ENCODE measurements at places on chromosomes 5 and 9. TPM values are rescaled to one million over a fixed set of nuclear protein-coding genes. Genes with fewer than 3 reads are reported as not detected.
A peak's percentile ranks its signal among the peaks of the same experiment; 100 is the strongest.

C9orf153 gene
- total RNA-seq, result 0.27 TPM

TAS2R1 gene
- not detected for total RNA-seq

MLANA gene
- not detected for total RNA-seq

NTRK2 gene
- total RNA-seq, result 0.38 TPM

FOXD4L3 gene
- total RNA-seq, result not detected

SPINK4 gene
- total RNA-seq, result not detected

PROB1 gene
- 6.7 TPM for total RNA-seq

DNA sequence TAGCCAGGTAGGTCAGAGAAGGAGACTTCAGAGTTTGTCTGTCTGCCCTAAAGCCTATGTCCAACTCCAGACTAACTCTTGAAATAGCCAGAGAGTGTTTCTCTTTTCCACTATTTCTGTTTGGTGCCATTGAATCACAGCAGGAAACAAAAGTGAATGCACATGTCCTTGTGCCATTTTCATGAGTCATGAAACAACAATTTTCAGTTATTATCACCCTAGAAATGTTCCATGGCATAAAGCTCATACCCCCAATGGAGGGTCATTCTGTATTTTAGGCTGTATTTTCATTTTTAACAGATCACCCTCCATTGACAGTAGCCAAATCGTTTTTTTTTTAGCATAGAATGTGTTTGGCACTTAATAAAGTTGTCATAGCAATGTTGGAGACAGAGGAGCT is 124.7 kb downstream of the PAPPA start:
- no peak overlapping the region for H3K27ac ChIP-seq
- no peak for DNase-seq
- H3K4me1 ChIP-seq, result no peaks in the 10 kb centered on the region
- no peak overlapping the region for H3K4me3 ChIP-seq

GRCh38 chr5:90345684-90346083 is 63.9 kb downstream of the CETN3 start:
- no peaks in the 10 kb centered on the region for H3K27me3 ChIP-seq
- no peak overlapping the region for H3K4me3 ChIP-seq
- no peaks in the 10 kb centered on the region for H3K4me1 ChIP-seq
- H3K27ac ChIP-seq, result no peak overlapping the region

DNA sequence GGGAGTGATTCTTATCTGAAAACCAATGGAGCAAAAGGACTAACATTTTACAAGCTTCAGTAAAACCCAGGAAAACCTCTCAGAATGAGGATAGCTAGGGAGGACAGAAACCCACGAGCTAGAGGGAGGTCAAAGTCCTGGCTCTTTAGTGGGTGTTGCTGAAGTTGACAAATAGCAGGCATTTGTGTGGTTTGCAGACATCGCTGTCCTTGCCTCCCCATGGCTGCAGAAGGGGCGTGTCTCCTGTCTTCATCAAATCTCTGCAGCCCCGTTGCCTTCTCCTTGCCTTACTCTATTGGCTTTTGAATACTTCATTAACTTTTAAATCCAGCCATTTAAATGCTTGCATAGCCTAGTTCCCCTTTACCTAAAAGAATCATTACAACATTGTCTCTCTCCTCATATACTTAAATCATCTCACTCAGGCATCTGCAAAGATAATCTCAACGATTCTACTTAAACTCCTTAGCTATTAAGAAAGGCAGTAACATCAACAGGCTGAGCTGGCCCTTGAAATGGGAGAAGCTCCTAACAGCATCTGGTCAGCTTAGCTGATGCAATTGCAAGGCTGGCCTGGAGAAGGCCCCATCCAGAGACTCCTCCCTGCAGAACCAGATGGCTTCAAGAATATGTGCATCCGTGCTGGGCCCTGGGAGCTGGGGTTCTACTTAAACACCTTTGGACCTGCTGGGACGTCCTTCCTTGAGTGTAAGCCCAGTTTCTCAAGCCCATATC is 152.8 kb upstream of the TAS2R1 start:
- no peak overlapping the region for H3K4me3 ChIP-seq
- no peaks in the 10 kb centered on the region for H3K4me1 ChIP-seq
- H3K36me3 ChIP-seq, result no peaks in the 10 kb centered on the region
- DNase-seq, result no peak
- H3K27ac ChIP-seq, result no peak overlapping the region

DNA sequence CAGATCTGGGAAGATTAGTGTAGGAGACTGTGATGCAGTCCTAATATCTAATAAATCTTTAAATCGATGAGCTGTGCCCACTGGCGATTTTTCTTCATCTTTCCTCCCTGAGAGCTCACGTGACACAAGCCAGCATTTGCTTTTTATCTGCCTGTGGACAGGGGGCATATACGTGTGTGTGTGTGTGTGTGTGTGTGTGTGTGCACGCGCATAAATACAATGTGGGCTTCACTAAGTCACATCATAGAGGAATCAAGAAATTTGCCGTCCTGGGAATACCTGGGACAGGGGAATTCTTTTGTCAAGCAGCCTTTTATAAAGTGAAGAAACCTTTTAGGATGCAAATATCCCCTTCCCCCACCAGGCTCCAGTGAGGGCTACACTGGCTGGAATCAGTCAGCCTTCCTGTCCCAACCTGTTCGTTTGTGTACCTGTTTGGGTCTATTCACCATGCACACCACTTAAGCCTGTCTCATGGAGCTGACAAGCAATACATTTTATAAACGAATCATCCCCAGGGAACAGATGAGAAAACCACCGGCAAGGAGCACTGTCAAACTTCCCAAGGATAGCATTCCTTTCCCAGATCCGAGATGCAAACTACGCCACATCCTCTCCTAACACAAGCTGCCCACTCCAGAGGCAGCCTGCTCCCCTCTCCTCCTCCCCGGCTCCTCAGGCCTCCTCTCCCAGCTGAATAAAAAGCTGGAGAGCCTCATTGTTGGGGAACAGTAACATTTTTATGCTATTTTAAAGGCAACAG is 2.7 kb downstream of the EPB41L4B start:
- no peaks in the 10 kb centered on the region for H3K36me3 ChIP-seq
- DNase-seq, result no peak
- no peak overlapping the region for H3K27ac ChIP-seq
- peaks cover 4% of the 10 kb centered on the region for H3K4me1 ChIP-seq
- no peak overlapping the region for H3K4me3 ChIP-seq
- H3K27me3 ChIP-seq, result peaks cover 13% of the 10 kb centered on the region

GRCh38 chr9:16619914-16620520 is 250.5 kb downstream of the BNC2 start:
- H3K27me3 ChIP-seq, result no peaks in the 10 kb centered on the region
- no peak for DNase-seq
- no peaks in the 10 kb centered on the region for H3K4me1 ChIP-seq
- no peak overlapping the region for H3K27ac ChIP-seq
- H3K36me3 ChIP-seq, result no peaks in the 10 kb centered on the region
- no peak overlapping the region for H3K4me3 ChIP-seq

- H3K36me3 ChIP-seq, result no peaks in the 10 kb centered on the region
- no peak overlapping the region for H3K27ac ChIP-seq
- H3K4me3 ChIP-seq, result no peak overlapping the region
- no peak for DNase-seq
Measured at GRCh38 chr5:132808448-132808847, 4.7 kb upstream of the SOWAHA start.

GRCh38 chr5:96072791-96073165 is 111.1 kb upstream of the ELL2 start:
- no peaks in the 10 kb centered on the region for H3K4me1 ChIP-seq
- H3K27me3 ChIP-seq, result no peaks in the 10 kb centered on the region
- H3K4me3 ChIP-seq, result no peak overlapping the region

GRCh38 chr9:124202447-124202971 is 55.2 kb upstream of the NEK6 start:
- H3K36me3 ChIP-seq, result no peaks in the 10 kb centered on the region
- no peaks in the 10 kb centered on the region for H3K27me3 ChIP-seq
- DNase-seq, result peak; percentile 33
- peaks cover 14% of the 10 kb centered on the region for H3K4me1 ChIP-seq

DNA sequence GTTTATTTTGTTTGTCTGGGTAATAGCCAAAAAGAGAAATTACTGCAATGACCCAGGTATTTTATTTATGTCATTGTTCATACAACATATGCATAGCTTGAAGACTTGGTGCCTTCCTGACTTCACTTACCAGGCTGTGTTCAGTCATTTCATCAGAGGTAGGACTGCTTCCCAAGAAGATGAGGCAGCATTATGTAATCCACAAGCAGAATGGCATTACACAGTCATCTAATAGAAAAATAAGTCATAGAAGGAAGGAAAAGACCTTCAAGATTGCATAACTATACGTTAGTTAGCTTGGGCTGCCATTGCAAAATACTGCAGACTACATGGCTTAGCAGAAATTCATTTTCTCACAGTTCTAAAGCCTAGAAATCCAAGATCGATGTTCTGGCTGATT is 167.5 kb downstream of the NMUR2 start:
- H3K36me3 ChIP-seq, result no peaks in the 10 kb centered on the region
- H3K27ac ChIP-seq, result no peak overlapping the region
- no peaks in the 10 kb centered on the region for H3K4me1 ChIP-seq
- no peaks in the 10 kb centered on the region for H3K27me3 ChIP-seq

DNA sequence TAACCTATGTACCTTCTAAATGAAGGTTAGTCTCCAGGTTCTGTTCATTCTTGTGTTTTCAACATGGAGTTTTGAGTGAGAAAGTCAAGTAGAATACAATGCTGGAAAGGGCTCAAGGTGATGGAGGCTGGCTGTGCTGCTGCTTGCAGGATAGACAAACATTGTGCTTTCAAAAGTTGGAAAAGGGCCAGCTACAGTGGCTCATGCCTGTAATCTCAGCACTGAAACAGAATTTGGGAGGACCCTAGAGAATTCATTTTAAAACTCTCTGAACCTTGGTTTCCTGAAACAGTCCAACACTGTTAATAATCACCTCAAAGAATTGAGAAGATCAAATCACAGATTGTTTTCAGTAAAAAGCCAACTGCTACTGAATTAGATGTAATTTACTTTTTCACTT is 15.4 kb upstream of the IARS1 start:
- peaks cover 4% of the 10 kb centered on the region for H3K4me1 ChIP-seq
- no peak overlapping the region for H3K4me3 ChIP-seq
- peaks cover 52% of the 10 kb centered on the region for H3K36me3 ChIP-seq
- H3K27me3 ChIP-seq, result no peaks in the 10 kb centered on the region
- no peak overlapping the region for H3K27ac ChIP-seq

- H3K4me3 ChIP-seq, result no peak overlapping the region
- no peak overlapping the region for H3K27ac ChIP-seq
- no peaks in the 10 kb centered on the region for H3K36me3 ChIP-seq
- H3K4me1 ChIP-seq, result no peaks in the 10 kb centered on the region
- H3K27me3 ChIP-seq, result no peaks in the 10 kb centered on the region
- DNase-seq, result no peak
Measured at GRCh38 chr5:107074996-107075395, 595.7 kb downstream of the EFNA5 start.

DNA sequence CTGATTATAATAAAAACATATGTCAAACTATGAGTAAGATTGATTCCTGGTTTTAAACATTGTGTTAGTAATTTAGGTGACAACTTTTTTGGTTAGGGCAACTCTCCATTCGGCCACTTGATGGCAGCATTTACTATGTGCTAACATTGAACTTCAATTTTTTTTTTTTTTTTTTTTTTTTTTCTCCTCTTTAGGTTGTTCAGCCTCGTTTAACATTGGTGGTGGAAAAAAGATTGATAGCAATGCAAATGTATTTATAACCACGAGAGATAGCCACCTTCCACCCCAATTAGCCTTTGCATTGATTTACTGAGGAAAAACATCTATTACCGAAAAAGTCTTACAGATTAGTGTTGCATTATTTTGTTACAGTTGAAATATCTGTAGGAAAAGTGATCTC is 159.1 kb downstream of the CSNK1G3 start:
- peak; percentile 7 for DNase-seq
- H3K27me3 ChIP-seq, result no peaks in the 10 kb centered on the region
- no peaks in the 10 kb centered on the region for H3K36me3 ChIP-seq
- no peaks in the 10 kb centered on the region for H3K4me1 ChIP-seq
- no peak overlapping the region for H3K4me3 ChIP-seq

DNA sequence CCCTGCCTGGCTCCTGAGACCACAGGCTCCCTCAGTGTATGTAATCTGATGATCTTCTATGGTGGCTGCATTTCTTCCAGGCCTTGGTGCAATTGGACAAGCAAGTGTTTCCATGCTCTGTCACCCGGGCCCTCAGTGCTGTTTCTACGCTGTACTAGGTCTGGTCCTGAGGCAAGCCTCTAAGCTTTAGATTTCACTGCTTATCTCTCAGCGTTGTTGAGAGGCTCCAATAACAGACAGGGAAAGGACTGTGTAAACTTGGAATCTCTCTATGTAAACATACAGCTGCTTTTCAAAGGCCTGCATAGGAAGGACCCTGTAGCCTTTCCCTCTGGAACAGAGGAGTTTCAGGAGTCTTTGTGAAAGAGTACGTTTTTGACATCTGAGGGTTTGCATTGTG is 38.6 kb upstream of the NFIB start:
- no peak overlapping the region for H3K4me3 ChIP-seq
- H3K27ac ChIP-seq, result no peak overlapping the region
- no peak for DNase-seq
- no peaks in the 10 kb centered on the region for H3K4me1 ChIP-seq
- H3K27me3 ChIP-seq, result peaks cover 4% of the 10 kb centered on the region
- no peaks in the 10 kb centered on the region for H3K36me3 ChIP-seq

GRCh38 chr5:92969781-92970237 is 611.2 kb downstream of the NR2F1-AS1 start:
- H3K4me1 ChIP-seq, result no peaks in the 10 kb centered on the region
- H3K27ac ChIP-seq, result no peak overlapping the region
- no peak for DNase-seq
- no peaks in the 10 kb centered on the region for H3K36me3 ChIP-seq

GRCh38 chr9:106708475-106709146 is 154.4 kb upstream of the ZNF462 start:
- DNase-seq, result no peak
- no peak overlapping the region for H3K4me3 ChIP-seq
- no peaks in the 10 kb centered on the region for H3K36me3 ChIP-seq

GRCh38 chr5:168875832-168876231 is 296.7 kb upstream of the PANK3 start:
- H3K36me3 ChIP-seq, result no peaks in the 10 kb centered on the region
- H3K27me3 ChIP-seq, result no peaks in the 10 kb centered on the region
- no peak for DNase-seq
- H3K27ac ChIP-seq, result no peak overlapping the region
- no peaks in the 10 kb centered on the region for H3K4me1 ChIP-seq
- no peak overlapping the region for H3K4me3 ChIP-seq

DNA sequence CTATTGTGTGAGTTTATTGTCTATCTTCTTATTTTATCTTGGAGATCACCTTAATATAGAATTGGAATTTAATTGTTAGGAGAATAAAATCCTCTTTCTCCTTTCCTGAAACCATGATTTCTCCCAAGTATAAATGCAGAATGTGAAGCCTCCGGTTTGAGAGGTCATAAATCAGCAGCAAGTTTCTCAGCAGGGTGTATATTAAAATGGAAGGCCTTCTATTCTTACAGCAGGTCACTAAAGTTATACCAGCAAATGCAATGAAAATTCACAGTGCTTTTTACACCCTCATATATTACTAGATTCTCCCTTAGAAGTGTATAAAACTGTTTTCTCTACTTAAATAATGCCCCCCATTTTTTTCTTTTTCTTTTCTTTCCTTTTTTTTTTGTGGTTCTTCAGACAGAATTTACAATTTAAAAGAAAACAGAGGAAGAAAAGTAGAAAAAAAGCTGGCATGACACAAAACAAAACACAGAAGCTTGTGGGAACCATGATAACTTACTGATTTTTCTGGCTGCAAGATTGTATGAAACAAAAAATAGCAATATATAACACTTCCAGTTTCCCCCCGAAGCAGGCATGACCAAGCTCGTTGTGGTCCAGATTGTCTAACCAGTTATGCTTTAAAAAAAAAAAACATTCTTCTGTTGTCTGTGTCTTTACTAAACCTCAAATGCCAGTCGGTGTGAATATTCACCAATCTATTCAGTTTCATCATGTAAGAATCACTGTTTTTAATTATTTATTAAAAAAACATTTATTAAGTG is 211.2 kb downstream of the RAB3C start:
- no peak overlapping the region for H3K4me3 ChIP-seq
- no peaks in the 10 kb centered on the region for H3K4me1 ChIP-seq
- no peak for DNase-seq
